ENCODE measurements at places on chromosomes 12 and 14. TPM values are rescaled to one million over a fixed set of nuclear protein-coding genes. Genes with fewer than 3 reads are reported as not detected.
A peak's percentile ranks its signal among the peaks of the same experiment; 100 is the strongest.

- DNase-seq = no peak
These were observed 157.5 kb upstream of the ATF7IP start for GRCh38 chr12:14207905-14208551.

GRCh38 chr12:127113945-127114344, 1153.0 kb upstream of the TMEM132C start:
- no peak for DNase-seq

DNA sequence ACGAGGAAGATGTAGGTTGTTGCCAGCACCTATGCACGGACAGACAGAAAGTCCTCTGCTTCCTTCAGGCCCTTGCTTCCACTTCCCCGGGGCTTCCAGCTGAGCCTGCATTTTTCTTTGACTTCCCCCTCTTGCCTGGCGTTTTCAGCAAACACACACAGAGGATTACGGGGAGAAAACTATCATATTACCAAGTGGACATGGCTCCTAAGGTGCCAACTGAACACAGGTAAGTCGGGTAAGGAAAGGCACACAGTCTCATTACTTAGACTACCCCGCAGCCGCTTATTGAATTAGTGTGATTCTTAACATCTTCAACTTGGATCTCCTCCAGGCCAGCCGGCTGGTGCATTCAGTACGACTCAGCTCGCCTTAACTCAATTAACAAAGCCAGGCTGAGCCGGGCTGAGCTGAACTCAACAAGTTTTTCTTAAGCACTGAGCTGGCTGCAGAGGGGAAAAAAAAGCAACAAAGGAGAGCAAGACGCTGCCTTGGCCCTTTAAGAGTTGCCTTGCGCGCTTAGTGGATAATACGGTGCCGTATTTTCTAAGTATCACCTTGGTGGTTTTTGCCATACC, 19.2 kb upstream of the MAP1LC3B2 start:
- no peak for DNase-seq

The CNTN1 gene
- 543 TPM for total RNA-seq

DNA sequence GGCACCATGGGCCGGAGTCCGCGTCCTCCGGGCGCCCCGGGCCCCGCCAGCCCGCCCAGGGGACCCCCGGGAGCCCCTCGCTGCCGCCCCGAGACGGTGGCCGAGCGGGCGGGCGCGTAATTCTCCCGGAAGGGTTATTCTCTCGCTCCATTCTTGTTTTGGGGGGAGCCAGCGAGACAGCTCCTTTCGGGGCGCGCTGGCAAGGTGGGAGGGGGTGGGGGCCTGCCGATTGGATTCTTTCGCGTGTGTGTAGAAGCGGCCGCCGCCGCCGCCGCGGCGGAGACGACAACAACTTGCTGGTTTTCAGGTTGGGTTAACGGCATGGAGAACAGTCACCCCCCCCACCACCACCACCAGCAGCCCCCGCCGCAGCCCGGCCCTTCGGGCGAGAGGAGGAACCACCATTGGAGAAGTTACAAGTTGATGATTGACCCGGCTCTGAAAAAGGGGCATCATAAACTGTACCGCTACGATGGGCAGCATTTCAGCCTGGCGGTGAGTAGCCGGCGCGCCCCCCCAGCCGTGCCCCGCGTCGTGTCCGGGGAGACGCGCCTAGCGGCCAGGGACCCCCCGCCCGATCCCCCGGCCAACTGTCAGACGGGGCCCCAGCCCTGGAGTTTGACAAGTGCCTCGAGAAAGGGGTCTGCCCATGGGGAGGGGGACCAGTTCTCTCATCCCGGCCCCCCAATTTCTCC, 755 bp downstream of the SETD1B start:
- no peak for DNase-seq

DNA sequence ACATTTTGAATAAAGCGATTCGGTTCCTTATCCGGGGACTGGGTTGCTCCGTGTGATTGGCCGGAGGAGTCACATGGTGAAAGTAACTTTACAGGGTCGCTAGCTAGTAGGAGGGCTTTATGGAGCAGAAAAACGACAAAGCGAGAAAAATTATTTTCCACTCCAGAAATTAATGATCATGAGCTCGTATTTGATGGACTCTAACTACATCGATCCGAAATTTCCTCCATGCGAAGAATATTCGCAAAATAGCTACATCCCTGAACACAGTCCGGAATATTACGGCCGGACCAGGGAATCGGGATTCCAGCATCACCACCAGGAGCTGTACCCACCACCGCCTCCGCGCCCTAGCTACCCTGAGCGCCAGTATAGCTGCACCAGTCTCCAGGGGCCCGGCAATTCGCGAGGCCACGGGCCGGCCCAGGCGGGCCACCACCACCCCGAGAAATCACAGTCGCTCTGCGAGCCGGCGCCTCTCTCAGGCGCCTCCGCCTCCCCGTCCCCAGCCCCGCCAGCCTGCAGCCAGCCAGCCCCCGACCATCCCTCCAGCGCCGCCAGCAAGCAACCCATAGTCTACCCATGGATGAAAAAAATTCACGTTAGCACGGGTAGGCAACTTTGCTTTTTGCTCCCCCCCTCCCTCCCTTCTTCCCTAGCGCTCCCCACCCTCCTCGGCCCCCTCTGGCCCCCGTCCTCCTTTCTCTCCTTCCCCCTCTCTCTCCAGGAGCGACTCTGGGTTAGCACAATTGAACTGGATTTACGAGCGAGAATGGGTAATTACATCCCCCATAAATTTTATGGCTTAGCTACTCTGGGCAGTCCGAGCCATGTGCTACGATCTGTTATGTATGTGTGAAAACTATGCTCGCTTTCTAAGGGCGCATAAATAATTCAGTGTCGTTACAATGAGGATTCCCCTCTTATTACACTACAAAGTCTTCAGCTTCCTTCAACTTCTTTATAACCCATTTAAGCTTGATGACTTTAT, at the start of gene HOXC4:
TSS of gene HOXC4 (plus strand) at position 85 of the 991 bp plus-strand sequence. CDS start at position 173, 88 bp downstream.
- DNase-seq = no peak

DNA sequence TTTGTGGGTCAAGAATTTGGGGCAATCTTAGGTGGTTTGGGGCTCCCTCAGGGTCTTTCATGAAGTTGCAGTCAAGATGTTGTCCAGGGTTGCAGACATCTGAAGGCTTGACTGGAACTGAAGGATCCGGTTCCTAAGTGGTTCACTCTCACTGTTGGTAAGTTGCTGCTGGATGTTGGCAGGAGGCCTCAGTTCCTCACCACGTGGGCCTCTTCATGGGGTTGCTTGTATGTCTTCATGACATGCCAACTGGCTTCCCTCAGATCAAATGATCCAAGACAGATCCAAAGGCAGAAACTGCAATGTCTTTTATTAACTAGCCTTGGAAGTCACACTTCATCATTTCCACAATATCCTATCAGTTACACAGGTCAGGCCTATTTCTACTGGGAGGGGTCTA, 49.2 kb downstream of the ARF6 start:
- DNase-seq = no peak

The GNB3 gene
- 1.2 TPM for total RNA-seq

The SIX1 gene
- total RNA-seq = 0.41 TPM

GRCh38 chr12:94308612-94309011, 151.1 kb downstream of the CEP83 start:
- DNase-seq = no peak

The KICS2 gene
- 6.5 TPM for total RNA-seq

DNA sequence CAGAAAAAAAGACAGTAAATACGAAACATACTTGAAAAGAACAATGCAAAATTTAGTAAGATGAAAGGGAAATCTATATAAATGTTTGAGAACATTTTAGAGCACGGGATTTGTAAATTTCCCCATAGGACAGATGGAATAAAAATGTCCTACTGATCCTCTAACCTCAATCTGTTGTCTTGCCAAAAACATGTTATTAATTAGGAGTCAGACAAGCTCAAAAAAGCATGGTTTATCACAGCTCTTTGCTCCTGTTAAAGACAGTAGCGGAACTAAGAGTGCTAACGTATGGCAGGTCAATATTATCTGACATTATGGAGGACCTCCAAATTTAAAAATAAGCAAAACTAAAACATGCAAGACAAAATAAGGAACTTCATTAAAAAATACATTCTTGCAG, 12.9 kb downstream of the GMFB start:
- no peak for DNase-seq

DNA sequence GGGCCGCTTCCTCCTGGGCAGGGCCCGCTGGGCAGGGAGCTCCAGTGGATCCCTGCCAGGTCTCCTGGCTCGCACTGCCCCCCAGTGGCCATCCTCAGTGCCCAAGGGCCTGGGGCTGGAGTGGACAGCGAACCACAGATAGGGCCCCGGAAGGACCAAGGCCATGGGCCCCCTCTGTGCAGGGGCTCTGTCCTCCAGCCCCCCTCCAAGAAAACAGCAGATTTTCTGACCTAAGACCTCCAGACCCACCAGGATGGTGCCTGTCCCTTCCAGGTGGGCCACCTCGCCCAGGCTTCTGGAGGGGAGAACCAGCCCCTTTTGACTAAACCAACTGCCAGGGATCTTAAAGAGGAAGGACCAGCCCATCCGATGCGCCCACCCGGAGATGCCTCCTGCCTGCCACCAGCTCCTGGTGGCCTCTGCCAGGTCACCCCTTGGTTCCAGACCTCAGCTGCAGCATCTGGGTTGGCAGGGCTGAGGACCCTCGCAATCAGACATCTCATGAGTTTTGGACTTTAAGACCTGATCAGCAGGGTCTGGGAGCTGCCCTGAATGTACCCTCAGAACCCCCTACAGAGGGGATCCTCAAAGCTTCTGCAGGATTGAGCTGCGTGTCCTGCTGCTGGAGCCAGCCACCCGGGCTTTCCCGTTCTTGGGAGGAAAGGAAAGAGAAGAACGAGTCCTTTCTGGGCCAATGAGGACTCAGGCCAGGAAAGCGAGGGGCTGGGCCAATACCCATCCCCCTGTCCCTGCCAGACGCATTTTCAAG, 325.8 kb upstream of the DIO3 start:
- DNase-seq = peak; percentile 55

The TCL1B gene
- total RNA-seq = not detected

GRCh38 chr14:71398450-71398849, 491.2 kb downstream of the PCNX1 start:
- no peak for DNase-seq

GRCh38 chr12:51813931-51814310, 34.6 kb downstream of the FIGNL2 start:
- DNase-seq = peak; percentile 5

DNA sequence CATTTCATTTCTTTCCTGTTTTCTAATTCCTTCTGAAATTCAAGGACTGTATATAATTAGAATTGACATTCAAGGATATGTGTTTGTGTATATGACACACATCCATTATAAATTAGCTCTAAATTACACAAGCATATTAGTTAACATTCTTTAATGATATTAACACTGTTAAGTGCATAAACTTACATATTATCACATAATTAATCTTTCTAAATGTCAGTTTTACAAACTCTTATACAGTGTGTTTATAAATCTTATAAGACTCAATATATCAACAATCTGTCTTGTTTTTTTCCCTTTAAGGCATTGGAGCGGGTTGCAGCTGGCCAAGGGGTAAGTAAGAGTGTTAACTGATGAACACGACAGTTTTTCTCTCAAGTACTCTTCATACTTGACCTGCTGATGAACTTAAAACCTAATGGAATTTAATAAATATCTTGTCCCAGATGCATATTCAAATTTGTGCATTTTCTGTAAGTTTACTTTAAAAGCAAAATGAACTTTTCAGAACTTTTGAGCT, 76.1 kb downstream of the METTL25 start:
- DNase-seq = no peak

The APOLD1 gene
- total RNA-seq = 20.0 TPM

GRCh38 chr14:53921027-53921426, 35.6 kb downstream of the BMP4 start:
- no peak for DNase-seq

The SERPINA1 gene
- 1.6 TPM for total RNA-seq

- DNase-seq = peak; percentile 23
These were observed 48.7 kb downstream of the NEUROD4 start for GRCh38 chr12:55068416-55069010.

DNA sequence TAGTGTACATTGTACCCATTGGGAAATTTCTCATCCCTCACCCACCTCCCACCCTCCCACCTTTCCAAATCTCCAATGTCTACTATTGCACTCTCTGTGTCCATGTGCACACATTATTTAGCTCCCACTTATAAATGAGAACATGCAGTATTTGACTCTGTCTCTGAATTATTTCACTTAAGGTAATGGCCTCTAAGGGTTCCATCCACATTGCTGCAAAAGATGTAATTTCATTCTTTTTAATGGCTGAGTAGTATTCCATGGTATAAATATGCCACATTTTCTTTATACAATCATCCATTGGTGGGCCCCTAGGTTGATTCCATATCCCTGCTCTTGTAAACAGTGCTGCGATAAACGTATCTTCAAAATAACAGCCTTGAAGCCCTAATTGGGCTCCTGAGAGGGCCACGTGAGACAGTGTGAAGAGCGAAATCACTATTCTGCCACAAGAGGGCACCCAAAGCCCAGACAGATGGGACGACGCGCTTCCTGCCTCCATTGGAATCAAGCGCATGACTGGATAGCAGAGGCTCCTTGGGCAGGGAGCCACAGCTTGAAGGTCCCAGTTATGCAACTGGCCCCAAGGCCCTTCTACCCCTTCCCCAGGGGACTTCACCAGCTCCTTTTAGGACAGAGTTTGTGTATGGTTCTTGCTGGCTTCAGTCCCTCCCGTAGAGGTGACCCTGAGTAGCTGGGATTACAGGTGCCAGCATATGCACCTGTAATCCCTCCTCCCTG, 21.3 kb upstream of the CD27 start:
- peak; percentile 86 for DNase-seq

GRCh38 chr14:83713732-83714131, 1816.2 kb upstream of the FLRT2 start:
- DNase-seq = no peak

- DNase-seq = no peak
These were observed 4.3 kb downstream of the KHNYN start for GRCh38 chr14:24434036-24434435.

The ASB2 gene
- total RNA-seq = under 0.01 TPM

GRCh38 chr12:64103825-64104740, 118.0 kb downstream of the KICS2 start:
- no peak for DNase-seq

- DNase-seq = no peak
These were observed 72.6 kb downstream of the BBS10 start for GRCh38 chr12:76275511-76276093.

DNA sequence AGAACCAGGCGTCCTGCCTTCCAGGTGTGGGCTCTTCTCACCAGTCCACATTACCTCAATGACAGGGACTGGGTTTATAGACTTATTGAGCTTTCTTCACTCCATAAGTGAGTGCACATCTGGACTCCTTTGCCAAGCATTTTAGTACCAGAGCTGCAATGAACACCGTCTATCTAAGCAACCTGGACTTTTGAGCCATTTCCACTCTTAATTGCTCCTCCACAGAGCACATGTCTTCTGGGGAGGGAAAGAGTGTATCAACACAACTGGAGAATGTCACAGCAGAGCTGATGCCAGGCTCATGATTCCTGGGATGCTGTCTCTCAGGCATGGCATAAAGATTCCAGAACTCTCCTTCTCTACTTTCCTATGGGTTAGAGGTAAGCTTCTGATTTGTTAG, 43.0 kb upstream of the BDKRB2 start:
- DNase-seq = no peak

The P3H3 gene
- 11.0 TPM for total RNA-seq

The EPS8 gene
- 82.3 TPM for total RNA-seq

Measured in frontal cortex (tissue), 4 donors.